ENCODE measurements at places on chromosomes 7 and 10. TPM values are rescaled to one million over a fixed set of nuclear protein-coding genes. Genes with fewer than 3 reads are reported as not detected.

DNA sequence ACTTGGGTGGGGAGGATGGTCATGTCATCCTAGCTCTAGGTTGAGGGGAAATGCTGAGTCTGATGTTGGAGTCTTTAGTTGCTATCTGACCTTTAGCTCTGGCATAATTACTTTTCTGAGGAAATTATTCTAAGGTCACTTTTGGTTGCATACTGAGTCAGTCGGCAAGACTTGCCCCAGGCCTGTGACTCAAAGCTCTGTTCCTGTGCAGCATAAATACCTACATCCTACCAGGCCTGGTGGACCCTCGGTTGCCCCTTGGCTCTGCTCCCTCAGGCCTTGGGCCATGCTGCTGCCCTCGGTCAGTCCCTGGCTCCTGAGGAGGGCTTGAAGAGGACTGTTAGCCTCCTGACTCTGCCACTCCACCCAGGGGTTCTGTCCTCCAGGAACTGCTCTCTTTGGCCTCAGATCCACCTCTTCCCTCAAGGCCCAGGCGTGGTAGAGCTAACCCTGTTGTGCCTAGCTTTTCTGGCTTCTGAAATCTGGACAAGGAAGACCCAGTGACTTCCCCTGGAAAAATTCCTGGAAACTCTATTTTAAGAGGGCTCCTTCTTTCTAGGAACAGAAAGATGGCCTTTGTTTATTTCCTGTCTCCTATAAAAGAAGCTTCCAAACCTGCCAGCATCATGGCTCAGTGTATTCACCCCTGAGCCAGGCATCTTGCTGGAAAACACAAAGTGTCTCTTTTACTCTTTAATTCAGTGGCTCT lies 71.2 kb downstream of the TMEM178B start:
- DNase-seq: no peak

DNA sequence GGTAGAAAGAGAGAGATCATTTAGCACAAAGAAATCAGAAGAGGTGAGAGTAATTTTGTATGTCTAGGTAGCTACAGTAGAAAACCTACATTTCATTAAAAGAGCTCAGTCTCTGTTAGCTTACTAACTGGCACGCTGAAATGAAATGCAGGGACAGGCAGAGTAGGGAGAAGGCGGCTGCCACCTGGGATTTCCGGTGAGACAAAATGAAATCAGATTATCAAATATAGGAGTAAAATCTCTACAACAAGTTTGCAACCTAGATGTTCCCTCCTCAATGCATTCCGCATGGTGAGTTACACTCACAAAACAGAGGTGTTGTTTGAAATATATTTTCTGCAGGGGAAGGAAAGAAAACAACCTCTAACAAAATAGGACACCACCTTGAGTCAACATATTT lies 55.9 kb downstream of the VOPP1 start:
- no peak for DNase-seq

DNA sequence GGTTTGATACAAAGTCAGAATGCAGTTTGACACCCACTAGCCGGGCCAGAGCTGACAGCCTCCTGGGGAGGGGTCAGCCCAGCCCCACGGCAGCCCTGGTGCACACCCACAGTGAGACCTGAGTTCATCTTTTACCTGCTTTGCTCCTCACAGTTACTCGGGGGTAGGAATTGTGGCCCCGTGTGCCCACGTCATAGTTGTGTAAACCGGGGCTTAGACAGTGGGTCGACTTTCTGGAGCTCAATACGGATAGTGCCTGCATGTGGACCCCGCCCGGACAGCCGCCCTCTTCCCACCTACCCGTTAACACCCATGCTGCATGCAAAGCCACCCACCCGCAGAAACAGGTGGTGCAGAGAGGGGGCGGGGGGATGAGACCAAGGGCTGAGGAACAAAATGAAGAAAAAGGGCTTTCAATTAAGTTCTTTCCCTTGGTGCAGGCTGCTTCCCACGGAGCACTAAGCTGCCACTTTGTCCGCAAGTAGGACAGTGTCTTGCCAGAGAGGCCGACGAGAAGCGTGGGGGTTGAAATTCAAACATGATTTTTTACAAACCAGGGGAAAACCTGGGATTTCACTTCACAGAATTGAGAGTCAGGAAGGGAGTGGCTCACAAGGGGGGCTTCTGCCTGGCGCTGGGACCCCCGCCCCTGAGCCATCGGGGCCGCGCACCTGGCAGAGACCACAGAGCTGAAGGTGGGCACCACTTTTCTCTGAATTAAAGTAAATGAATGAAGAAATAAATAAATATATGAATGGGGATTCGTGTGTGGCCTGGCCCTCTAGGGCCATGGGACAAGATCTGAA lies 24.6 kb upstream of the FOXL3 start:
- no peak for DNase-seq

- peak; percentile 94 for DNase-seq
Measured at GRCh38 chr7:128453836-128454804, 1.6 kb upstream of the HILPDA start.

Gene PUS7
- 12.6 TPM for polyA plus RNA-seq

Gene OR13A1
- not detected for polyA plus RNA-seq

- DNase-seq: no peak
Measured at GRCh38 chr10:131155218-131155875, 156.2 kb downstream of the TCERG1L start.

- peak; percentile 74 for DNase-seq
Measured at GRCh38 chr10:3136336-3136735, 36.2 kb downstream of the PITRM1 start.

Gene ATRNL1
- polyA plus RNA-seq: 0.45 TPM

Gene OPALIN
- not detected for polyA plus RNA-seq
